ENCODE measurements at places on chromosomes 4 and X.

- H3K4me1 ChIP-seq = no peaks in the 10 kb centered on the region
- no peaks in the 10 kb centered on the region for H3K27me3 ChIP-seq
- H3K27ac ChIP-seq = no peak overlapping the region
- DNase-seq = no peak
- no peaks in the 10 kb centered on the region for H3K36me3 ChIP-seq
Observed at GRCh38 chrX:140933874-140934655, 68.3 kb upstream of the SPANXB1 start.

DNA sequence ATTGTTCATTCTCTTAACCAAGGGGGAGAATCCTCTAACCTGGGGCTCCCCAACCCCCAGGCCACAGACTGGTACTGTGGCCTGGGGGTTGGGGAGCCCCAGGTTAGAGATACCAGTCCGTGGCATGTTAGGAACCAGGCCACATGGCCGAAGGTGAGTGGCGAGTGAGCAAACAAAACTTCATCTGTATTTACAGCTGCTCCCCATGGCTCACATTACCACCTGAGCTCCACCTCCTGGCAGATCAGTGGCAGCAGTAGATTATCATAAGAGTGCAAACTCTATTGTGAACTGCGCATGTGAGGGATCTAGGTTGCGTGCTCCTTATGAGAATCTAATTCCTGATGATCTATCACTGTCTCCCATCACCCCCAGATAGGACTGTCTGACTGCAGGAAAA lies 957.2 kb upstream of the PRKX start:
- no peaks in the 10 kb centered on the region for H3K4me1 ChIP-seq
- no peak for DNase-seq
- H3K36me3 ChIP-seq = no peaks in the 10 kb centered on the region
- H3K27ac ChIP-seq = no peak overlapping the region
- no peaks in the 10 kb centered on the region for H3K27me3 ChIP-seq

- H3K36me3 ChIP-seq = no peaks in the 10 kb centered on the region
- DNase-seq = no peak
- no peak overlapping the region for H3K4me3 ChIP-seq
- H3K4me1 ChIP-seq = no peaks in the 10 kb centered on the region
Observed at GRCh38 chrX:57155171-57155570, 18.0 kb upstream of the SPIN2A start.

- H3K4me3 ChIP-seq = no peak overlapping the region
- DNase-seq = no peak
- H3K27ac ChIP-seq = no peak overlapping the region
- no peaks in the 10 kb centered on the region for H3K36me3 ChIP-seq
Observed at GRCh38 chr4:147733716-147734344, 1.9 kb downstream of the ARHGAP10 start.

DNA sequence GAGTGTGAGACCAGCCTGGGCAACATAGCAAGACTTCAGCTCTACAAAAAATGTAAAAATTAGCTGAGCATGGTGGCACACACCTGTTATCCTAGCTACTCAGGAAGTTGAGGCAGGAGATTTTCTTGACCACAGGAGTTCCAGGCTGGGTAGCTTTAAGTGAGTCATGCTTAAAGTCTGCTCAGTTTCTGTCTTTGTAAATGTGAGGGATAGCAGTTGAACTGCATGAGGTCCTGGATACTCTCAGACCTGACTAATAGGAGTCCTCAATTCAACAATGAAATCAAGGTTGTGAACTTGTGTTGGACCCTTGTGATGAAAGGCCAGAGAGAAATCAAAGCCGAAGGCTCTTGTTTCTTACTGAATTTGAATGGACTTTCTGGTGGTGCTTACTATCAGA lies 45.2 kb downstream of the STARD8 start:
- H3K27ac ChIP-seq = no peak overlapping the region
- H3K27me3 ChIP-seq = no peaks in the 10 kb centered on the region
- H3K4me3 ChIP-seq = no peak overlapping the region

GRCh38 chr4:27360790-27361267 lies 500.2 kb downstream of the STIM2 start:
- H3K27ac ChIP-seq = no peak overlapping the region
- no peaks in the 10 kb centered on the region for H3K4me1 ChIP-seq
- no peaks in the 10 kb centered on the region for H3K36me3 ChIP-seq
- H3K4me3 ChIP-seq = no peak overlapping the region

- no peak for DNase-seq
- H3K27ac ChIP-seq = no peak overlapping the region
- no peaks in the 10 kb centered on the region for H3K4me1 ChIP-seq
- no peak overlapping the region for H3K4me3 ChIP-seq
- H3K36me3 ChIP-seq = no peaks in the 10 kb centered on the region
Observed at GRCh38 chrX:104135677-104136076, 21.1 kb downstream of the SLC25A53 start.

DNA sequence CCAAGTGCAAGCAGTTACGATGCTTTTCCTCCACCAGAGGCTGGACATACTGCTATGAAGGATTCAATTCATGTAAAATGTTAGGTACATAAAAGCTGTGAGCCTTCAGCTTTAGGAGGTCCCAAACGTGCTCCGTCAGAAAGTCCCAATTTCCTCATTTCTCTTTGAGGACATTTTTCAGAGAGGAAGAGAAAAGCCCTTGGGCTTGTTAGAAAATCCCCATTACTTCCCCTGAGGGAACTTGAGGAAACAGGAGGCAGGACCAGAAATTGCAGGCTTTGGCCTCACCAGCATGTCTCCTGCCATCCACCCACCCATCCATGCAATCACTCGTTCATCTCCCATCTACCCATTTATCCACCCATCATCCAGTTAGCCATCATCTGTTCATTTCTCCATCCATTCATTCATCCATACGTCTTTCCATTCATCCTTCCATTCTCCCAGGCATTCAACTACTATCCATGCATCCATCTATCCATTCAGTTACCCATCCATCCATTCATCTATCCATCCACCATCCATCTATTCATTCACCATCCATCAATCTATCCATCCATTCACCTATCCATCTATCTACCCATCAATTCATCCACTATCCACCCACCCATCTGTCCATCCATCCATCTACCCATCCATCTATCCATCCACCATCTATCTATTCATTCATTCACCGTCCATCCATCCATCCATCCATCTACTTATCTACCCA lies 223.5 kb downstream of the AFAP1 start:
- no peaks in the 10 kb centered on the region for H3K4me1 ChIP-seq
- no peaks in the 10 kb centered on the region for H3K36me3 ChIP-seq
- DNase-seq = no peak
- no peak overlapping the region for H3K4me3 ChIP-seq
- peaks cover 7% of the 10 kb centered on the region for H3K27me3 ChIP-seq
- H3K27ac ChIP-seq = no peak overlapping the region

DNA sequence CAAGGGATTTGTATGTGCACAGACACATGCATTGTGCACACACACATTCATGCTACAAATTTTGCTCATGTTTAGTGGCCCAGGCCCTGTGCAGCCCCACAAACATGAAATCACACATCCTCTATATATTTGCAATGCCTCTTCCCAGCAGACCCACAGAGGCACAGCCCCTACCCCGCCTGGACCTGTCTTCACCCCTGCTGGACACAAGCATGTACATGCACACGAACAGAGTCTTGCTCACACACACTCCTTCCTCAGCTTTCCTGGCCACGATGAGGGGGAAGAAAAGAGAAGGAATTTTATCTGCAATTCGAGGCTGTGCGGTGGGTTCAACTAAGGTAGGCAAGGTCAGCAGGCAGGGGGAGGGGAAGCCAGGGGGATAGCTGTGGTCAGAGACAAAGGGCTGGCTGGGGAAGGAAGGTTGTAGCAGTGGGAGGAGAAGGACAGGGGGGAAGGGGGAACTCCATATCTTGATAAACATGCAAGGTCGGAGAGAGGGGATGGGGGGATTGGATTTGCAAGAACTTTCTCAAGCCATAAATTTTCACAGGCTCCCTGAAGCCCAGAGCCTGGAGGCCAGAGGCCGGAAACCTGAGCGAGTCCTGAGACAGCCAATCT lies 156.4 kb downstream of the EFNB1 start:
- no peak overlapping the region for H3K27ac ChIP-seq
- no peaks in the 10 kb centered on the region for H3K4me1 ChIP-seq
- no peaks in the 10 kb centered on the region for H3K27me3 ChIP-seq
- no peak for DNase-seq
- H3K36me3 ChIP-seq = no peaks in the 10 kb centered on the region
- H3K4me3 ChIP-seq = no peak overlapping the region

DNA sequence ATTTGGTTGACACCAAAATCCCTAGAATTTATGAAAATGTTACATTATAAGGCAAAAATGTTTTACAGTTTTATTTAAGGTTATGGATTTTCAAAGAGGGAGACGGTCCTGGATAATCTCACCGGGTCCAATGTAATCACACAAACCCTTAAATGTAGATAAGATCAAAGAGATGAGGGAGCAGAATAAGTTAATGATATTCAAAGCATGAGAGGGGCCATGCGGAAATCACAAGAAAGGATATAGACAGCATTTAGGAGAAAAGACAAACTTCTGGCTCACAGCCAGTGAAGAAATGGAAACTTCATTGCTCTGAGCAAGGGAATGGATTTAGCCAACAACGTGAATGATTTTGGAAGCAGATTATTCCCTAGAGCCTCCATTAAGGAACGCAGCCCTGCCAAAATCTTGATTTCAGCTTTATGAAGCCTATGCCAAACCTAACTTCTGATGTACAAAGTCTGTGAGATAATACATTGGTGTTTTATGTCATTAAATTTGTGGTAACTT lies 684.4 kb upstream of the GNPDA2 start:
- no peaks in the 10 kb centered on the region for H3K4me1 ChIP-seq
- H3K27me3 ChIP-seq = no peaks in the 10 kb centered on the region
- DNase-seq = no peak
- no peak overlapping the region for H3K4me3 ChIP-seq

DNA sequence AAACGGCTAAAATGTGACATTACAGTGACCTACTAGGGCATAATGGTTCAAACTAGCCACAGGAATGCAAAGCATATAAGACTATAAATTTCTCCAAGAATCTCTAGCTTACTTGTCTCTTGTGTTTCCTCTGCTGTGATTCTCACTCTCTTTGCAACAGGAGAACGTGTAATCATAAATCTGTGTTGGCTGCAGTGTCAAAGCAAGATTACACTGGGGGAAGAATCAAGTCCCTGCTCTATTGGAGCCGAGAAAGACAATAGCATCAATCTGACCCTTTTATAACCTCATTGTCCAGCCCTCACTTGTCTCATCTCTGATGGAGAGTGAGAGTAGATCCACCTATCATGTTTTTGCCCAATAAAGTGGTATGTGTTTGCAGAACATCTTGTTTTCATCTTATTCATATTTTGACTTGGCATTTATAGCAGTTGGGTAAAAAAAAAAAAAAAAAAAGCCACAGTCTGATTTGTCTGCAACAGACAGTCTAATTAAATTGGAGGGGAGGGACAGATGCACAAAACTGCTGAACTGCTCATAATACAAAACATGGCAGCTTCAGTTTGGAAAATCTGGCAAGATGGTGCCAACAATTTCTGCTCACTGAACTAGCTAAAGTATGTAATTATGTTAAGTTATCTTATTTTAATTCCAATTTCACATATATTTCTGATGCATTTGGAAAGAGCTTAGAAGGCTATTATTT lies 165.0 kb upstream of the GABRA2 start:
- no peak for DNase-seq
- no peak overlapping the region for H3K27ac ChIP-seq
- peaks cover 51% of the 10 kb centered on the region for H3K27me3 ChIP-seq
- no peak overlapping the region for H3K4me3 ChIP-seq
